Mesothelial cell of epicardium (in vitro differentiated cells): ENCODE measurements at places on chromosomes 5 and 9.

DNA sequence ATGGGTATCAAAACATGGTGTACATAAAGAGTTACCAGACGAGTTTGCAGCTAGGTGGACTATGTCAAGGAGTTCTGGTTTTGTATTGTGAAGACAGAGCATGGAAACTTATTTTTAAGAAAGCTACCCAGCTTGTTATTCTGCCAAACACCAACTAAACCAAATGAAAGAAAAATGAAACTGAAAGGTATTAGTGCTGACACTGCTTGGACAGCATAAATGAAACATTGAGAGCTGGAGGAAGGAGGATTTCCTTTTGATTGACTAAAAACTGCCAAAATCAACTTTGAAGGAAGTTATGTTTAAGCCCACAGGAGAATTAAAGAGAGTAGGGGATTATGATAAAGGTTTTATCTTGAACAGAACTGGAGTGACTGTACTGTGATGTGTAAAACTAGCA is 766.2 kb downstream of the PTPRD start:
- no peak for DNase-seq

GRCh38 chr5:60586307-60586901 is 113.6 kb downstream of the DEPDC1B start:
- no peak for DNase-seq

DNA sequence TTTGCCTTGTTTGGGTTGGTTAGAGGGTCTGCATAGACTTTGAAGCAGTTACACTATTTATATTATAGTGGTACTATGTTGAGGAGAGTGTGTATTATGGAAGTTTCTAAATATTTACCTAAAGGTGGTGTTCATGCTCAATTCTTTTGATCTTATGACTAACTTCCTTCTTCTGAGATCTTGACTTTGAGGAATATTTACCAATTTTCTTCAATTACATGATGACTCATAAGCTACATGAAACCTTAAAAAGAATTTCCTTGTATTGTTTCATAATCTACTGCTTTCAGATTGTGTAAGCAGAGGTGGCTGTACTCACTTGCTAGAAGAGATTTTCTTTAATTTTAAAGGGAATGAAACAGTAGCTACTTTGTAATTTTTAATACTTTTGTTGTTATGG is 276.1 kb downstream of the TAF11L14 start:
- DNase-seq = no peak

GRCh38 chr9:99885747-99886146 is 20.7 kb upstream of the STX17 start:
- no peak for DNase-seq

DNA sequence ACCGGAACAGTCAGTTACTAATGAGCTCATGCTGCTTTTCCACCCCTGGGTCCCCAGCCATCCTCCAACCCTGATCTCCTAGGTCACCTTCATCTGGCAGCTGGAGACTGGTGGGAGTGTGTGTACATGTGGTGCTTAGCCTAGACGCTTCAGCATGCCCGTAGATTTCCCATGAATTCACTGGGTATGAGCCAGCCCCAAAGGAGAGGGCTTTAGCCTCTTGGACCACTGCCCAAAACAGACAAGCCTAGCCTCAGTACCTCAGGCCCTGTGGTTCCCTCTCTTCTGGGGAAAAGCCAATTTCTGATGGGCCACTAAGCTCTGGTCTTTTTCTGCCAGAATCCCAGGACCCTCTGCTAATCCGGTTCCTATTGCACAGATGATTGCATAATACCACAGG is 48.0 kb upstream of the ASTN2 start:
- no peak for DNase-seq

DNA sequence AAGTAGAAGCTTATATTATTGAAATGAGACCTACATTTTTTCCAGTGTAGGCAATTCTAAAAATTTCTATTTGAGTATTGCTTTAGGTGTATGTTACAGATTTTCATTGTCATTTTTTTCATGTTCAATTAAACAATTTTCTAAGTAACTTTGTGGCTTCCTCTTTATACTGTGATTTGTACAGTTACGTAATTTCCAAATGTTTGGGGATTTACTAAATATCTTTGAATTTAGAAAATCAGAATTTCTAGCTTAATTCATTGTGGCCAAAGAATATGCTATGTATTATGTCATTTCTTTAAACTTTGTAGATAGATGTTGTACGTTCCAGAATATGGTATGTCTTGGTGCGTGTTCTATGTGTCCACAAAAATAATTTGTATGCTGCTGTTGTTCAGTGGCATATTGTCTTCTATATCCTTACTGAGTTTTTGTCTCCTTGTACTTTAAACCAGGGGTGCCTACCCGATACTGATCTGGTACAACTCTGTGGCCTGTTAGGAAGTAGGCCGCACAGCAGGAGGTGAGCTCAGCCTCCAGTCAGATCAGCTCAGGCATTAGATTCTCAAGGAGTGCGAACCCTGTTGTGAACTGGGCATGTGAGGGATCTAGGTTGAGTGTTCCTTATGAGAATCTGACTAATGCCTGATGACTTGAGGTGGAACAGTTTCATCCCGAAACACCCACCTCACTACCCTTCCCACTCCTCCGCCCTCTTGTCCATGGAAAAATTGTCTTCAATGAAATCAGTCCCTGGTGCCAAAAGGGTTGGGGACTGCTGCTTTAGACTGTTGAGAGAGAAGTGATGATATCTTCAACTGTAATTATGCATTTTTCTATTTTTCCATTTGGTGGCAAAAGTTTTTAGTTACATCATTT is 63.5 kb downstream of the UBE2R2 start:
- no peak for DNase-seq

DNA sequence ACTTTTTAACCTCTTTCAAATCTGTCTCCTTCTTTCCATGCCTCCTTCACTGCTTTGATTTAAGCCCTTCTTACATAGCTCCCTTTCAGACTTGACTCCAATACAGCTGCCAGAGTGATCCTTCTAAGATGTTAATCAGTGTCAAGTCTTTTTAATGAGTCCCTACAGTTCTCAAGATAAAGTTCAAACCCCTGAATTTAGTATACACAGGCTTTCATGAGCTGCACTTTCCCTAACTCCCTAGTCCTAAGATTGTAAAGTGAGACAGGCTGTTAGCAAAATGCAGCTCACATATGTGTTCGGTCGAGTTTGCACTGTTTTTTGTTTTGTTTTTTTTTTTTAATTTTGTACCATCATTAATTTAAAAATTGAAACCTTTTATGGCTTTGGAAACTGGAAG is 190.4 kb upstream of the VCAN start:
- no peak for DNase-seq

- no peak for DNase-seq
Measured at GRCh38 chr5:93070938-93071337, 510.1 kb downstream of the NR2F1-AS1 start.

- no peak for DNase-seq
Measured at GRCh38 chr9:91062281-91062680, 260.7 kb downstream of the SYK start.

GRCh38 chr5:157485811-157486210 is 25.8 kb downstream of the NIPAL4 start:
- no peak for DNase-seq

- DNase-seq = no peak
Measured at GRCh38 chr9:20726144-20726543, 42.1 kb downstream of the FOCAD start.

DNA sequence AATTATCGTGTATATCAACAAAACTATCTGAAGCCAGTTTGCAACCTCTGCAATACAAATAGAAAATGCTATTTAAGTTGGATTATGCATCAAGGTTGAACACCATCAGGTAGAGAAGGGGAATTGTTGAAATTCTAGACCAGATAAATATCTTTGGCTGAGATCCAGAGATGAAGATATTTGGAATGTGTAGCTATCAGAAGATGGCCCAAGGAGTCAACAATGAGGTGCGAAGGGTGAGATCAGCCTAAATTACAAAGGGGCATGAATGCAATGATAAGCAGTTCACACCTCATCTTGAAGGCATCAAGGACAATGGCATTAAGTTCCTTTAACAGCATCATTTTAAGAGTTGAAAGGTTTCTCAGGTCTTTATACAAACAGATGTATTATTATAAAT is 572.1 kb upstream of the DMAC1 start:
- DNase-seq = no peak

GRCh38 chr5:3599226-3600105 is 3.8 kb downstream of the IRX1 start:
- DNase-seq = peak; percentile 58

- DNase-seq = no peak
Measured at GRCh38 chr5:79762929-79763328, 73.3 kb downstream of the CMYA5 start.

GRCh38 chr5:87004101-87004500 is 263.6 kb upstream of the RASA1 start:
- DNase-seq = no peak

- no peak for DNase-seq
Measured at GRCh38 chr5:180366326-180366725, 13.2 kb upstream of the GFPT2 start.

GRCh38 chr5:110854200-110854599 is 115.4 kb downstream of the SLC25A46 start:
- no peak for DNase-seq

GRCh38 chr5:140142856-140143255 is 17.1 kb downstream of the IGIP start:
- peak; percentile 27 for DNase-seq

- no peak for DNase-seq
Measured at GRCh38 chr5:71633255-71634155, 46.4 kb downstream of the MCCC2 start.

- DNase-seq = peak; percentile 71
Measured at GRCh38 chr9:5629312-5630080, 589 bp downstream of the RIC1 start.

DNA sequence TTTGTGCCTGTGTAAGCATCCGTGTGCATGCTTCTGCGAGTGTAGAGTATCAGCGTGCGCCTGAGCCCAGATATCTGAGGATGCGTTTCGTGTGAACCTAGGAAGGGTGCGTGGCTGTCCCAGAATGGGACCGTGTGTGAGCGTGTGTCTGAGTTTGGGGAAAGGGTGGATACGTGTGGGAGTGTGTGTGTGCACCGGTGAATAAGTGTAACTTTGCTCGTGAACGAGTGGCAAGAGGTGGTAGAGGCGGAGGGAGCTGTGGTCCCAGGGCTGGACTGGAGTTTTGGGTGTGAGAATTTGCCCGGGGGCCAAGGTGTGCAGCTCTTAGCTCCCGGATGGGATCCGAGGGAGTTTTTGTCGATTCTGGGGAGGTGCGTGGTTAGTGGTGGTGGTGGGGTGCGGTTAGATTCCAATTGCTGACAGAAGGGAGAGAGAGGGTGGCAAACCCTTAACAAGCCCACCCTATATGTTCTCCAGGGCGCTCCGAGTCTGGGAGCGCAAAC is 686 bp upstream of the COL27A1 start:
- no peak for DNase-seq

DNA sequence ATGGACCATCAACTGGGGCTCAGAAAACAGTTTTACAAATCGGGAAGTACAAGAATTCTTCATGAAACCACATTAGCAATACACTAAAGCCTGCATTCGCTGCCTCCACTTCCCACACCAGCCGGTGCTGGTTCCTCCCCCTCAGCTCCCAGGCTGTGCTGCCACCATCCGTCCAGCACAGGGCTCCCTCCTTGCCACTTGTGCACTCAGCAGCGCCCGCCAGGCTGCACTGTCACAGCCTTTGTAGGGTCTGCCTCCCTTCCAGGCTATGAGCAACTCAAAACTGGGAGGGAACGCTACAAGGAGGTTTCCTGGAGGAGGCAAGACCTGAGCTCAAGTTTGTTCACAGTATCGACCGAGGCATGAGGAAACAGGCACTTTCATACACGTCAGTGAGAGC is 7.7 kb downstream of the MAPK9 start:
- no peak for DNase-seq

DNA sequence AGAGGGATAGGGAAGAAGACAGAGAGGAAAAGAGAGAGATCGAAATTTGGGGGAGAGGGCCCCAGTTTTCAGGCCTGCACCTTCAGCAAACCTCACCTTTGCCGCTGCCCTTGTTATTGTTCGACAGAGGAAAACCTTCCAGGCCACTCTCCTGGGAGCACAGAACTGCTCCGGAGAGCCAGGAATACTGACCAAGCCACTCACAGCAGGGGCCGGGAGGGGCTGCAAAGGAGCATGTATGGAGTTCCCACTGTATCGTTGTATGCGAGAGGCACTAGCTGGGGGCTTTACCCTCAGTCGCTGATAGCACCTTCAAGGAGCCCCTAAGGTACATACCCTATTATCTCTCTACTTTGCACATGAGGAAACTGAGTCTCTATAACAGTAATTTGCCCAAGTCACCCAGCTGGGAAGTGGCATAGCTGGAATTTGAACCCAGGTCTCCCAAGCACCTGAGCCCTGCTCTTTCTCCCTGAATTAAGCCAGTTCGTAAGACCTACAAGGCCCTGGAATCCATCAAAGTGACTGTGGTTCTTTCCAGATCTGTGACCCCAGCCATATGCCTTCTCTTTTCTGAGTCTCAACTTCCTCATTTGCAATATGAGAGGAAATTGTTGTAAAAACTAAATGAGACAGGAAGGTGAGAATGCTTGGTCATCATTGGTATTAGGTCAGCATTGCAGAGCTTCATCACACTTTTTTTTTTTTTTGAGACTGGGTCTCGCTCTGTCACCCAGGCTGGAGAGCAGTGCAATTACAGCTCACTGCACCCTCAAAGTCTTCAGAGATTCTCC is 21.0 kb upstream of the FOXE1 start:
- DNase-seq = no peak

DNA sequence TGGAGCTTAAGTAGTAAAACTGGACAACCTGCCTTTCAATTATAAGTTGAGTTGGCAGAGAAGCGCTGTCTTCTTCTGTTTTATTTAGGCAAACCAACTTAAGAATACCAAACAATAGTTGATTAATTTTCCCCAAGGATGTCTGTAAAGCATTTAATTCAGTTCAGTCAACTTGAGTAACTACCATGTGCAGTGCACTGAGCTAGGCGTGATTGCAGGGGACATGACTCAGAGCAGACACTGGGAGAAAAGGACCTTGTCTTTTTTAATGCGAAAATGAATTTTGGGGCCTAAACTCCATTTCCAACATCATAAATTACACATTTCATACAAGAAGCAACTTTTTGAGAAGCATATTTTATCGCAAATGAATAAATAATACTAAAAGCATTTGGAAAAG is 66.3 kb downstream of the FBXL7 start:
- no peak for DNase-seq

- no peak for DNase-seq
Measured at GRCh38 chr5:13632676-13633075, 311.8 kb downstream of the DNAH5 start.

DNA sequence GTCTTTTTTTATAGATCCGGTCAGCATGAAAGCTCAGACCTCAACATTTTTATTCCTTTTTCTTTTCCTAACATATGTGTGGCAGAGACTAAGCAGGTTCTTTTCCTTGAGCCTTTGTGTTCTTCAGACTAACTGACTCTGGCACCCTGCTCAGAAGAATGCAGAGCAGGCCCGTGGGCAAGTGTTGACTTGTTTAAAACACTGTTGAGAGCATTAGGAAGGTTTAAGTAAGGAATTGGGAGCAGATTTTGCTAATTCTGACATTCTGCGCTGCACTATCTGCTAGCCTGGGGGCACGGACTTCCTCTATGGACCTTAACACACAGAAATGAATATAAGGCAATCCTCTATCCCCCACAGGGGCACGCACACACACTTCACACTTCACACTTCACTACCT is 182.5 kb upstream of the PIK3R1 start:
- no peak for DNase-seq
